Caudate nucleus (tissue), 63 donors: ENCODE measurements at places on chromosomes 2 and 18.

GRCh38 chr18:75654386-75654785 lies 226.9 kb upstream of the SMIM21 start:
- no peak for DNase-seq

DNA sequence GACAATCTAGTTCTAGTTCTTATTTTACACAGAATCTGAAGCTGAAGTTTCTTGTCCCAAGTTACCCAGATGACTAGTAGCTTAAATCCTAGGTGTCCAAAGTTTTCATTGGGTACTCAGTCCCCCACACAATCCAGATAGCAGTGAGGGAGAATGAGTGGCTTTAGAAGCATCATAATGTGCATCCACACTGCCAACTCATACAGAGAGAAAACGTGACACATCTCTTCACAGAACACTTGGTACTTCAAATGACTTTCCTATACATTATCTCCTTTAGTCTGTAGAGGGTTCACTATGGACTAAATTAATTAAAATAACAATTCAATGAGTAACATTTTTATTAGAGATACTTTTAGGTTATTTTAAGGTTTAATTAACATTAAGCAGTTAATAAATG lies 45.2 kb downstream of the STRADB start:
- no peak for DNase-seq

- no peak for DNase-seq
Observed at GRCh38 chr2:106572541-106573450, 85.6 kb downstream of the CD8B2 start.

DNA sequence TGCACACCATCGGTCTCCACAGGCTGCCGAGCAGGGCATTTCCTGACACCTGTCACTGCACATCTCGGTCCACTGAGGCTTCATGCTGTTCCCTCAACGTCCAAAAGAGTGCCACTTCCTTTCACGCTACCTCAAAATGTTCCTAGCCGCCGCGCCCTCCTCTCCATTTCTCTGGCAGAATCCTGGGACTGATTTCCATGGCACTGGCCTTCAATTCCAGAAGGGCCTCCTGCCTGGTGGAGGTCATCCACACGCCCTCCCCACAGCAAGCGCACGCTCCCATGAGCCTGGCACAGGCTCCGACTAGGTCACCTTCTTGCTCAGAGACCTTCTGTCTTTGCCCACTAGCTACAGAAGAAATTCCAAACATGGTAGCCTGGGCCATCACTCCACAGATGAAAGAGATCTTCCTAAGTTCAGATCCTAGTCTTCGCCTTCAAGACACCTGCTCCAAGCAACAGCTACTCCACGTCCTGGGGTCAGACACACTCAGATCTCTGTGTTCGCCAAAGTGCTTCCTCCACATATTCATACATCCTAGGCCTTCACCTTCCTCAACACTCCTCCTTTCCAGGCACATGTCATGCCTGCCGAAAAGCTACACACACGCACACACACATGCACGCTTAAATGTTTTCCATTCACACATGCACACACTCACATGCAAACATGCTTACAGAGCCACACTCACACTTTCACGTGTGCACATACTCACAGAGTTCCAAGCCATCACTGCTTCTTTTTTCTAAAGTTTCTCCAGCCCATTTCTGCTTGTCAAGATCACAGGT lies 94.0 kb downstream of the PXDN start:
- no peak for DNase-seq

- no peak for DNase-seq
Observed at GRCh38 chr2:57701391-57701791, 345.2 kb upstream of the VRK2 start.

GRCh38 chr2:111898703-111899514 lies 502 bp downstream of the MERTK start:
- no peak for DNase-seq

DNA sequence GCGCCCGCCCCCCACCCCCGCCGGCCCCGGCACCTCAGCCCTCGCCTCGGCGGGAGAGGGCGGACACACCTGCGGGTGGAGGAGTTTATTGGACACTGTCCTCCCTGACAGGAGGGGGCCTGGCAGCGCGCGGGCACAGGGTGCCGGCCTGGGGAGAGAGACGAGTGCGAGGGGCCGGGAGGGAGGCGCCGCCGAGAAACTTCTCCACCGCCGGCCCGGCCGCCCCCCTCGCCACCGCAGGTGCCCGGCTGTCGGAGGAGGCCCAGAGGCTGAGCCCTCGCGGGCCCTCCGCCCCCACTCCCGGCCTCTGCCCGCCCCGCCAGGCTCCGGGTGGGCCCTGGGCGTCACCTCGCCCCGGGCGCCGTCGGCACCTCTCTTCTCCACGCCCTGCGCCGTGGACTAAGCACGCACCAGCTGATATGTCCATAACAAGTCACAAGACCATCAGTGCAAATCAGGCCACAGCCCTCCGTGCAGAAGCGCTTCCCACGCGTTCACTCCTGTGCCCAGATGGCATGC lies 311.3 kb downstream of the CELF4 start:
- no peak for DNase-seq

DNA sequence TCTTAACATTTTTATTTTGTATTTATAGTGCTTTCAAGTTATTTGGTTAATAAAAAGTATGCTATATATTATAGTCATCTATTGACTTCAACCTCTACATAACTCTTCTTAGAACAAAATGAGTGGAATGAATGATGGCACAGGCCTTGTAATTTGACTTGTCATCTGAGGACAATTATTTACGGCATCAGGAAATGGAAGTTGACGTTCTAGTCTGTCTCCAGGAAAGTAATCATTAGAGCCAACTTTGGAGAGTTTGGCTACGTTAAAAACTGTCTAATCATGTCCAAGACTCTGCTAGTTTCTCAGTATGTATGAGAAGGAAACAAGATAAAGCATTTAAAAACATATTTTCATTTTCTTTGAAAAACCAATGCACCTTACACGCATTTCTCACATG lies 353.6 kb downstream of the ARHGAP15 start:
- DNase-seq = no peak

DNA sequence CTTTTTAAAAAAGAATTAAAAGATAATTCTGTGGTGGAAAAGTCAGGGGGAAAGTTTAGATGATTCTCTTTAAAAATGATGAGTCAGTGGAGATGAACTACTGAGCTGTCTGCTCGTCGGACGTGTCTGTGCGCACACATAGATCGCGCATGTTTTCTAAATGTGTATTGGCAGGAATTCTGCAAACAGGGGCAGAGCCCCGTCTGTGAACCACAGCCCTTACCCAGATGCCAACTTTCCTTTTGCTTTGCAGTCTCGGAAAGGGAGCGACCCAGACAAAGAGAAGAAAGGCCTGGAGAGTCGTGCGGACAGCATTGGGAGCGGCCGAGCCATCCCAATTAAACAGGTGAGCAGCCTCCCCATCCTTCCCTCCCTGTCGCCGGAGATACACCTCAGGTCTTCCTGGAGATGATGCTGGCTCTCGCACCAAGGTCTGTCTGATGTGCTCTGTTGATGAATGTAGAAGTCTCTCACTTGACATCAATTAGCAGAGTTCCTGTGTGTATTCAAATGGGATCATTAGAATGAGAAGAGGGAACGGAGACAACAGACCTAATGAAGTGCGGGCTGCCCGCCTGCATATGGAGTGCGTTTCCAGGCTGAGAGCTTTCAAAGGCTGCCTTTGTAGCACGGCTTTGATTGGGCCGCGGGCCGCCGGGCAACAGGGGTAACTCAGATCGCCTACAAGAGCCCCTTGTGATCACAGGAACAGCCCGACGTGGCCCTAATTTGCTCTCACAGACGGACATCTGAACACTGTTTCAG lies 313.3 kb downstream of the AGAP1 start:
- DNase-seq = peak; percentile 55

DNA sequence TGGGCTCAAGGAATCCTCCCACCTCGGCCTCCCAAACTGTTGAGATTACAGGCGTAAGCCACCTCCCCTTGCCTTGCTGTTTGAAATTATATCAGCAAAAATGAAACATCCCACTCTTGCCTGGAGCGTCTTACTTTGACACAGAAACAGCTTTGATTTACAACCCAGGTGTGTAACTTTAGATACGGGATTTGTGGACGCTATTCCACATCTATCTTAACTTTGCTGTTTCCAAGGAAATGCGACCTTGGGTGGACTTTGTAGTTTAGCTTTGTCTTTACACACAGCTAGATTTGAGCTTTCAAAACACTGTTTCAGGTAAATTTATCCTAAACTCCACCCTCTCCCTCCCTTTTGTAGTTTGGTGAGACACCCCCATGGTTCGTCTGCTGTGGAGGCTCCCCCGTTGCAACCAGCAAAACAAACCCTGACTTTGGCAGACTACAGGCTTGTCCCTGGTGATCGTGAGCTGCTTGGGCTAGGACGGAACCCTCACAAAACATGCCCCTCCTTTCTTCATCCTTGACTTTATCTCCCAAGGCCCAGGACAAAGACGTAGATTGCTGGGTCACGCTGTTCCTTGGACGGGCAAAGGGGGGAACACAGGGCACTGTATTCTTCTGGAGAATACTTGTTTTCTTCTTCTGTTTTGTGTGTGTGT lies 5.5 kb upstream of the MSH6 start:
- DNase-seq = no peak

- DNase-seq = no peak
Observed at GRCh38 chr18:58272779-58273435, 228.9 kb downstream of the NEDD4L start.

DNA sequence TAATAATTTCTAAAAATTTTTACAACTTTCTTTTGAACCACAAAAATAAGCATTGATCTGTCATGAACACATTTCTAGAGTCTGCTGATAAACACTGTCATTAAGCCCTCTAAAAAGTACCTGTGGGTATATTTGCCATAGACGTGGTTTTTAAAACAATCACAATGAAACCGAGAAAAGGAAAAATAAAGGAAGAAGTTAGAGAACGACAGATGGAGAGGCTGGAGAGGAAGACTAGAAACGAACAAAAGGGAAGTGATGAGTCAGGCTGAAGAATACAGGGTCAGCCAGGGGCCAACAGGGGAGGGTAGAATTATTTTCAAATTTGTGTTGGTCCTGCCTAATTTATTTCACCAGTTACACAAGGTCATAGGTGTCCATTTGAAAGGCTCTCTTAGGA lies 62.0 kb downstream of the MYL12B start:
- no peak for DNase-seq

DNA sequence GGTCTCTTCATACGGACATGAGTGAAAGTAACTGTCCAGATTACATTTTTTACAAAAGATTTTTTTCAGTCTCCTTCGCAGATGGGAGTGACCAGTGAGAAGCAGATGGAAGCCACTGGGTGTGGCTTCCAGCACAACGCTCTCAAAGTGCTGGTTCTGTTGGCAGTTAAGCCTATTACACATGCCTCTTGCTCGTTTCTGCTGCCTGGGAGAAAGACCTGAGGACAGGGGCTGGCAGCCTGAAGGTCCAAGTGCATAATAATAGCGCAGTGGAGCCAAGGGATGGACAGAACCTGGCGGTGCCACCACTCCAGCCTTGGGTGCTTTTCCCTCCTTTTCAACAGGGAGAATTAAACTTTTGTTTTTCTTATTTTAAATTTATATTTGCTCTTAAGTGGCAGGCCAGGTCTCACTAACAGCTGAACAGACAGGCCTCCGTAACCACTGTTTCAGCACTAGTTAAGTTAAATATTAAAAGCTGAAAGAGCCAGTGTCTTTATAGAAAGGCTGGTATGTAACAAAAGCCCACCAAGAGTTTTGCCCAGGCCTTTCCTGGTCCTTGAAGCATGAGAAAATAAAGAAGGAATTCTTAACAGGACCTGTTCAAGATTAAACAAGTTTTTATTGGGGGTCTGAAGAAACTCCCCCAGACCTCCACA lies 1.2 kb upstream of the SKA1 start:
- no peak for DNase-seq

GRCh38 chr2:241733391-241734207 lies 831 bp upstream of the D2HGDH start:
- DNase-seq = no peak

DNA sequence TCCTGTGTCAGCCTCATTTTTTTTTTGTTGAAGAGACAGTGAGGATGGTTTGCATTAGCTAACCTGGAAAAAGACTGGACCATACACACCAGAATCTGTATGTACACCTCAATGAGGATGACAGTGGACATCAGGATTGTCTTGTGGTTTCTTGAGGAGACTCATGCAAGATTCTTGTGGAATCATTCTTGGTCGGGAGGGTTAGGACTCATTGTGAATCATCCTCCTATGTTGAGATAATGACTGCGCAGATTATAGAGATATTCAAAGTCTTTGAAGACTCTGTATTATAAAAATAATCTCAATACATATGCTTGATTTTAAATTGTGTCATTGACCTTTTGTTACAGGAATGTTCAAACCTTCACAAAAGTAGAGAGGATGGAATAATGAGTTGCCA lies 49.1 kb upstream of the DOCK10 start:
- DNase-seq = no peak

GRCh38 chr2:36415381-36416022 lies 59.9 kb downstream of the CRIM1 start:
- no peak for DNase-seq

GRCh38 chr2:71545572-71546274 lies 92.4 kb downstream of the DYSF start:
- DNase-seq = no peak

DNA sequence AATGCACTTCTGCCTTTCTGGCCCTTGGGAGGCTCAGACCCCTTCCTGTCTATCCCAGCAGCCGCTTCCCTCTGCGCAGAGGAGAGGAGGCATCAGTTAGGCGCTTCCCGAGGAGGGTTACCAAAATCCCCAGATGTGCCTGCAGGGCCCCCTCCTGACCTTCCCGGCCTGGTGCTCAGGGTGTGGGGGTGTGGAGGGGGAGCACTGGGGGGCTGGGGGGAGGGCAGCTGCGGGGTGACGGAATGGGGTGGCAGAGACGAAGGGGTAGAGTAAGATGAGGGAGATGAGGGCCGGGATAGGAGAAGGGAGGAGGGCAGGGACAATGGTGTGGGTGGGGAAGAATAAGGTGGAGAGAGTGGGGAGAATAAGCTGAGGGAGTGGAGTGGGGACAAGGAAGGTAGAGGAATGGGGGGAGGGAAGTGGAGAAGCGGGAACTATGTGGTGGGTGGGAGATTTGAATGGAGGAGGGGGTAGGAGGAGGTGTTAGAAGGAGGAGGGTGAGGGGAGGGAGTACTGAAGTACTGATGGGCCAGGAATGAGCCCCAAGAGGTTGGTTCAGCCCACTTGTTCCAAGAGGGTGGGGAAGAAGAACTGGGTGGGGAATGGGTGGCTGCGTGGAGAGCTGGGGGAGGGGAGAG lies 6.5 kb upstream of the ZAP70 start:
- DNase-seq = no peak

DNA sequence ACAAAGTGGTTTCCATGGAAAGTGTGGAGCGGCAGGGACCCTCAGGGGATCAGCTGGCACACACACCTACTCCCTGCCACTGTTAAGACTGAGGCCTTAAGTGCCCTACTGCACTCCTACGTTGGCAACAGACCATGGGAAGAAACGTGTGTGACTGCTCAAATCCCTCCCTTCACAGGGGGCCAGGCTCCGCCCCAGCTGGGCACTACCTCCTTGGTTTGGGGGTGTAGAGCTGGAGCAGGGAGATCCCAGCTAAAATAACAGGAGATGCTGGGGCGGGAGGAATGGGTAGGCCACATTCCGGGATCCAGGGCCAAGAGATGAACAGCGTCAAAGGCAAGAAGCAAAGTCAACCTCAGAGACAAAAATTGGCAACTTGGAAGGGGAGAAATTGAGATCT lies 231.0 kb downstream of the EN1 start:
- DNase-seq = no peak
